Osteocyte (in vitro differentiated cells): ENCODE measurements at places on chromosomes 11 and 22.

DNA sequence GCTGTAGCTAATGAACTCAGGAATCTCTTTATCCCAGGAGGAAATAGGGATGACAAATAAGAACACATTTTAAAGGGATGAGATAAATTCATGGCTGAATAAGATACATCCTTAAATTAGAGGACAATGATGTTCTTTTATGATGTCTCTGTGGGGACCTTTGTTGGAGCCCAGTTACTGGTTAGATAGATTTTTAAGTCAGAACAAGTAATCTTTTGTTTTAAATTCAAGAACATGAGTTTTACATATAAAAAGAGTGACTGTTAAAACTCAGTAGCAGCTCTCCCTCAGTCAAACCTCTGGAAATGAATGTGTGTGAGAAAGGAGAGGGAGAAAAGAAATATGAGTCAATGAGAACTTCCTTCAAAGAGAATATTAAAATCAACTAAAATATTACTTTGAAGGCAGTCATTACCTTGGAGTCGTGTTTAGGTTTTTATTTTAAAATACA lies 241.6 kb downstream of the SWAP70 start:
- DNase-seq = no peak

DNA sequence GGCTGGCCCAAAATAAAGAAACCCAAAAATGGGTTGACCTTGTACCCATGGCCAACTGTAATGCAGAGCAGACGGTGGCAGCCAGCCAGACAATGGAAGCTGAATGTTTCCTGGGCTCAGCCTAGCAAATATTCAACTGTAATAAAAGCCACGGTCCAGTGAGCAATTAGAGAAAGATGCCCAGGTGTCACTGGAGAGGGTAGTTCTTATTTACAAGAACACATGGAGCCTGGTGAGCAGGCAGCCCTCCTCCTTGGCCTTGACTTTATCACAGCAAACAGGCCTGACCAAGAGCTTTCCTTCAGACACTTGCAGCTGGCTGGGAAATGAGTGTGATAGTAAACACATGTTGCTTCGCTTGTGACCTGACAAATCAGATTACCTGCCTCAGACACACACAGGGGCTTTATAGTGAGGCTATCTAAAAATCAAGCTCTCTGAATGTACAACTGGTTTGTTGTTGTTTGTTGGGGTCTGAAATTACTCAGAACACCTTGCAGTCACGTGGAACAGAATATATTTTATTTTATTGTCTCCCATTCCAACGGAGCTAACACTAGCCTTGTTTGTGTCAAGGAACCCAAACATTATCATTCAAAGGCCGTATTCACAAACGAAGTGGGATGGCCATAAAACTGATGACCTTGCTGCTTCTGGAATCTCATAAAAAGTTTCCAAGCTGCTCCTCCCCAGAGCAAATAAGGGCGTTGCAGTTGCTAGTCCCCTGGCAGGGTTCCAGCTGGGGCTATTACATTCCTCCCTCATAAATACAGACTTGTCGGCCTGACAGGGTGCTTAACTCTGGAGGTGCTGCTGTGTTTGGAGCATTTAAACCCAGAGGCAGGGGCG lies 161.1 kb downstream of the BBOX1 start:
- DNase-seq = no peak

DNA sequence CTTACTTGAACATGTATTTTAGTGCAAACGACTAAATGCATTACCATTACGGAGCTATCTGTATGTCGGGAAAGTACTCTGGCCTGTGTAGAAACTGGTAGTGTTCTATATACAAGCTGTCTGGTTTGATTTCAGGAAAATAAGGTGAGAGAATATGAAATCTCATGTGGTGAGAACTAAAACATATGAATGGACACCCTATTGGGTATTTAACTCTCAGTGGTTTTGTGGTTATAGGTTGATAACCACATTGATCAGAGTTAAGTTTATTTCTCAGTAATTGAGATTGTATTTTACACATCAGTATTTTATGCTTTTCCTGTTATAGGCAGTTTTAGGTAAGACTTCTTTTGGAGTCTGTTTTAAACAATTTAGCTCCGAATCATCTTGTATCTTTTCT lies 10.4 kb downstream of the ANO5 start:
- no peak for DNase-seq

DNA sequence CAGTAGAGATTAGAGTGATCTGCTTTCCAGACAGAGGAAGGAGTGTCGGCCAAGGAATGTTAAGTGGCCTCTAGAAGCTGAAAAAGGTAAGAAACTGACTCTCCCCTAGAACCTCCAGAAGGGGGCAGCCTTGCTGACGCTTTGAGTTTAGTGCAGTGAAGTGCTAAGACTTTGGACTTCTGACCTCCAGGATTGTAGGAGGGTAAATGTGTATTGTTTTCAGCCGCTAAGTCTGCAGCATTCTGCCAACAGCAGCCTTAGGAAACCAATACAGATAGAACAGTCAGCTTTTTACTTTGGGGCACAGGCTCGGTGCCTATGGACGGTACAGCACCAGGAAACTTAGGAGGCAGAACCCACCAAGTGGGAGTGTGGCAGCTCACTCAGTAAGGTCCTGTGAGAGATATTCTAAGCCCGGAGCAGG lies 3.6 kb upstream of the TBC1D22A start:
- no peak for DNase-seq

DNA sequence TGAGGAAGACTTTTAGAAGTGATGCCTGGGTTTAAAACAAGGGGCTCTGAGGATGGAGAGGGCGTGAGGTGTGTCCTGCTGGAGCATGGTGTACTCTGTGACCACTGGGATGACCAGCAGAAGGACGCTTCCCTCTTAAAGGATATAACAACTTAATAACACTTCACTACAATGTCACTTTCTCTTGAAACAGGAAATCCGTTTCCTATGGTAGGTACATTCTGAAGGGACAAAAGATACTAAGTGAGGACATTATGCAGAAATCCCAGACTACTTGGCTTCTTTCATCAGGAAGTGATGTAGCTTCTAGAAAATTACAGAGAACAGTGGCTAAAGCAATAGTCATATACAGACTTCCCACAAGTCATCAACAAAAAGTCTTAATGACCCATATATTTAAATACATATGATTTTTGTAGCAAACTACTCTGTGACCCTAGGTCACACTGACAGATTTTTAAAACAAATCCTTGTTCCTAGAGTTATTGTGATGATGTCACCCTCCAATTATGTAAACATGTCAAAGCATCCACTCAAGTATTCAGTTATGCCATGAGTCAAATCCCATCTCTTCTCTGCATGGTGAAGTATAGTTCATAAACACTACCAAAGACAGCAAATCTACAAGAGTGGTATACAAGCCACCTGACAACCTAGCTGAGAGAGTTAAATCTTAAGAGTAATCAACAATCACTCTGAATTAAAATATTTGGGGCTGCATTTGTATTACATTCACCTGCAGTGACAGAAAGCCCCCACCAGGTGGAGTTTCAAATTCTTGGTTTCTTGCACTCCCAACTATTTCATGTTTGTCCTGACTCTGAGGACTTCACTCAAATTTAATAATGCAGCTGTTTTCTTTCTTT lies 32.8 kb downstream of the PITPNB start:
- no peak for DNase-seq

DNA sequence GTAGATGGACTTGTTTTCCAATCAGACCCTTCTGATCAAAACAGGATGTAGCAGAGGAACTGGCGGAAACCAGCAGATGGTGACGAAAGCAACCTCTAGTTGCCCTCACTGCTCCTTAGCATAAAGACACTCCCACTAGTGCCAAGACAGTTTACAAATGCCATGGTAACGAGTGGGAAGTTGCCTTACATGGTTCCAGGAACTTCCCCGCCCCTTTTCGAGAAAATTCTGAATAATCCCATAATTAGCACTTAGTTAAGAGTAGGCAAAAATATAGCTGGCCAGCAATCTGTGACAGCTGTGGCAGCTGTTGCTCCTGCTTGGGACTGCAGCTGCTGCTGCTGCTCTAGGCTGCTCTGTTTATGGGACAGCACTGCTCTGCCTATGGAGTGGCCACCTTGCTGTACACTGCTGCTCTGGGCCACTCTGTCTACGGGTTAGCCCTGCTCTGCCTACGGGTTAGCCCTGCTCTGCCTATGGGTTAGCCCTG lies 33.4 kb upstream of the SORL1 start:
- DNase-seq = no peak

DNA sequence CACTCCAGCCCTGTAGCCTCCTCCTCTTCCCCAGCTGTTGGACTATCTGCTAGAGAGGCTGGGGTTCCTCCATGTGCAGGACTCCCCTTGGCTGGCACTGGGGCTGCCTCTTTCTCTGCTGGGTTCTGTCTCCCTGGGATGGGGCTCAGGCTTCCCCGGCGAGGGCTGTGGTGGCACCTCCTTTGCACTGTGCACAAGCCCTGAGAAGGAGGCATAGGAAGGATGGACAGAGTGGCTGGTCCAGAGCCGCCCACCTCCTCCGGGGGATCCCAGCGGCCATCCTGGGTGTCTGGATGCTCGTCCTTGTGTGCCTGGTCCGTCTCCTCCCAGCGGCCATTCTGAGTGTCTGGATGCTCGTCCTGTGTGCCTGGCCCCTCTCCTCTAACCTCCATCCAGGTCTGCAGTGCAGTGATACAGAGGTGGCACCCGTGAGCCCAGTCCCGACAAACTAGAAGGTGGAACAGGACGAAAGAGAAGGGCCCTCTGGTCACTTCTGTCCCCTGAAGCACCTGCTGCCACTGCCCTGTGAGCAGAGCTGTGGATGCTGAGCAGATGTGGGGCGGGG lies 633.7 kb downstream of the BRD1 start:
- DNase-seq = no peak

- DNase-seq = no peak
Measured at GRCh38 chr11:35061516-35062440, 77.2 kb upstream of the CD44 start.

GRCh38 chr11:61840371-61840770 lies 12.3 kb downstream of the FADS2 start:
- no peak for DNase-seq

- no peak for DNase-seq
Measured at GRCh38 chr11:67411785-67412152, 3.7 kb upstream of the CARNS1 start.

GRCh38 chr11:5591613-5592012 lies 4.8 kb upstream of the TRIM6 start:
- DNase-seq = no peak

DNA sequence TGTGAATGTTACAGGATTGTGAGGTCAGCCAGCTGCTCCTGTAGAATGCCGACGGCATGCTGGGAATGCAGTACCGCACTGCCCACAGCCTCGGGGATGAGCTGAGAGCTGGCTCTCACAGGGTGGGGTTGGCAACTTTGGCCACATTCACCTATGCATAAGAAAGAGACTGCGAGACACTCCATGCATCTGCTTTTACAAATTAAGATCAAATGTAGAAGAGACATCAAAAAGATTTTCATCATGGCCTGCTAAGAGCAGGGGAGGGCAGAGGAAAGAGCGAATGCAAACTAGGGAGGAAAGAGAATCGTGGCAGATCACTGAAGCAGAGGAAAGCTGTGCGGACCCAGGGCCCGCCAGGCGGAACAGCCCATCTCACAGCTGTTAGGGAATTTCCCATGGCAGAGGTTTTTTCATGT lies 49.8 kb upstream of the SPATA19 start:
- DNase-seq = peak; percentile 54

DNA sequence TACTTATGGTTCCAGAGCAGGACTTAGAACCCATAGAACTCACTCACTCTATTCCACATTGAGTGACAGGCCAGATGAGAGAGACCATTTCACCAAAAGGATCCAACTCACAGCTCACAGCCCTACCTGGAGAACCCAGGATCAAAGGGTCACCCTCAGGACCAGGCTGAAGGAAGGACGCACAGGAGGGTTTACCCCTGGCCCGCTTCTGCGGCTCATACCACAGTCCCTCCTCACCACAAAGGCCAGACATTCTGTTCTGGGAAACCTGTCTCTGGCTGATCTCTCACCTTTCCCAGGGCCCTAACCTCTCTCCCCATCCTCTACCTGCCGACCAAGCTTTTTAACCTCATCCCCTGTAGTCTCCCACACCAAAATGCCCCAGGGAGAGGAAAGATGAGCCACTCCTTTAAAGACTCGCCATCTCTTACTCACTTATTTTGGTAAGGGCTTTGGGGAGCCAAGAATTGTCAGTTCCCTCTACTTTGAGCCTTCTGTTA lies 4.7 kb downstream of the FOSL1 start:
- DNase-seq = no peak

GRCh38 chr11:115182282-115182955 lies 321.8 kb downstream of the CADM1 start:
- DNase-seq = no peak

DNA sequence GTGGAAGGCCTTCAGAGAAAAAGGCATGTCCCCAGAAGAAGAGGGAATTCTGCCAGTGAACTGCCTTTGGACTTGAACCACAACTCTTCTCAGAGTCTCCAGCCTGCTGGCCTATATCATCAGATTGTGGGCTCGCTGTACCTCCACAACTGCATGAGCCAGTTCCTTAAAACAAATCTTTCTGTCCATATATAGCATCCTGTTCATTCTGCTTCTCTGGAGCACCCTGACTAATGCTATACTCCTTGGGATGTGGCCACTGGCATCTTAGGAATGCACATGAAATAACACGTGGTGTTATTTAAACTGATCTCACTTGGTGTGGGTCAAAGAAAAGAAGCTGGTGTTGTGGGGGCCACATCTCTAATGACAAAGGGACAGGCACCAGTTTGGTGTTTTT lies 58.3 kb upstream of the VSTM5 start:
- no peak for DNase-seq

- DNase-seq = no peak
Measured at GRCh38 chr11:64453466-64453865, 94.5 kb downstream of the RPS6KA4 start.

DNA sequence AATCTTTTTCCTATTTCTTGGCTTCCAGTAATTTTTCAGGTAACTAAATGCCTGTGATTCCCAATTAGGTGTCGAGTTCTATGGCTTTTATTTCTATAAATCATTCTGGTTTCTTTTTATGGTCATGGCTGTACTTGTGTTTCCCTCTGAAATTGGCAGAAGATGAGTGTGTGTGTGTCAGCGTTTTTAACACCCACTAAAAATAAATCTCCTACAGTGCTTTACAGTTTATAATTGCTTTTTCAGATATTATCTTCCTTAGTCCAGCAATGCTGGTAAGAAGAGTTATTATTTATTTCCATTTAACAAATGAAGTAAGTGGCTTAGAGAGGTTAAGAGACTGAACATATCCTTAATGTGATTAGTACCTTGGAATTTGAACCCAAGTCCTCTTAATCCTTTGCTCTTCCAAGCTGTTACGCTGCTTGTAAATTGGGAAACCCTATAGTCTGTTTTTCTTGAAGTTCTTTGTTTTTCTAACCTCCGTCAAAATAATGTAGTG lies 125.2 kb downstream of the TEAD1 start:
- no peak for DNase-seq

DNA sequence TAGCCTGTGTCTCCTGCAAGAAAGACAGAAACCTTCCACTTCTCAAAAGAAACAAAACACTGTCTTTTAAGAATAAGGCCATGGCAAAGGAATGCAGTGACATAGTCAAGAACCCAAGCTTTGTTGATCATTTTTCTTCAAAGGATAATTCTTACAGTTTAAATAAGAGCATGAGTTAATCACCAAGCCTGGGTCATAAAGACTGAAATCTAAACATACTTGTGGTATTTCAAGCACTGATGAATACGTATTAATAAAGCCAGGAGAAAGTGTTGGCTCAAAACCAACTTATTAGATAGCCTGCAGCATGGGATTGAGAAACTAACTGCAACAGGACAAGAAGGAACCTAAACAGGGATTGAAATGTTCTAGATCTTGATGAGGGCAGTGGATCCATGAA lies 143.3 kb upstream of the MTNR1B start:
- no peak for DNase-seq

- no peak for DNase-seq
Measured at GRCh38 chr11:70577948-70578347, 179.6 kb downstream of the CTTN start.
